ENCODE measurements at places on chromosomes 7 and 10.
A peak's percentile ranks its signal among the peaks of the same experiment; 100 is the strongest.

DNA sequence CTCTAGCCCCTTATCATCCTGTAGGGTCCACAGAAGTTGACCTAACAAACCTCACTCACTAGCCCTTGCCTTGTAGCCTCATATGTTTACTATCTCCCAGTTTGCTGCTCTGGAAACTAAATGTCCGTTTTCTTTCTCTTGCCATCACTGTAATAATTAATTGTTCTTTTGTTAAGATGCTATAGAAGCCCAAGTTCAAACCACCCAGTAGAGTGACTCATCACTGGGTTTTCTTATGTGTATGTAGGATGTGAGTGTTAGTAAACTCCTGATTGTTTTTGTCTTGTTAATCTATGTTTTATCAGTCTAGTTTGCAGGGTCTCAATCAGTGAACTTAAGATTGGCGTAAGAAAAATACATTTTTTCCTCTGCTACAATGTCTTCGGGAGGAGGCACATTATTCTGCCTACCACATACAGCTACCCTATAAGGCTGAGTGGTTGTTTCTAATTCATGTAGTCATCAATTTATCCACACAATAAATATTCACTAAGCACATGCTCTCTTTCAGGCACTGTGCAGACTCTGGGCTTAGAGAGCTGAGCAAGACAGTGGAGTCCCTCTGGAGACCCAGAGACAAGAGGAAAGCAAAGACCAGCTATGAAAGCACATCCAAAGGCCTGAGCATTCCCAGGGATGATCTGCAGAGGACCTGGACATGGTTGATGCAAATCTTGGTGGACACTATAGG, 474.1 kb upstream of the AKR1E2 start:
- peak; percentile 83 for DNase-seq

- DNase-seq = no peak
Observed at GRCh38 chr7:150978126-150978789, at the start of gene KCNH2. Gene KCNH2, minus strand, starts transcription at chr7:150978321. Its CDS starts 408 bp downstream, at chr7:150977913.

- DNase-seq = no peak
Observed at GRCh38 chr10:100327007-100327717, 2.9 kb downstream of the PKD2L1 start.

DNA sequence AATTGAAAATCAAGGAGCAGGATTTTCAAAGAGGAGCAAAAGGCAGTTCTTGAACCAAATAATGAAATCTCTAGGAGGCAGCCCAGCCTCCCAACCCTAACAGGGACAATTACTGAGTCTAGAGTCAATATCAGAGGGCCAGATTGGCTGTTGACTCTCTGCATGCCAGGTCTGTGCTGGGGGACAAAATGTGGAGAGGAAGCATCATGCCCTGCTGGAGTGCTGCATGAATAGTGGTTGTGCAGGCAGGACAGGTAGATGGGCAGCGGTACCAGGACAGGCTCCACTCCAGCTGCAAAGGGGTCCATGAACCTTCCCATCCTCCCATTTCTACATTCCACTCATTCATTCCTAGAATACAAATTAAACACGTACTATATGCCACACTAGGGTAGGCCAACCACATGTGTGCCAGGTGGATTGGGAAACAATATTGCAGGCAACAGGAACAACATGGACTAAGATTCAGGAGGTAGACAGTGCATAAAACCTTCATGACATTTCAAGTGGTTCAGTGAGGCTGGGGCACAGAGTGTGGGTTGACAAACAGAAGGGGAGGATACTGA, 30.4 kb upstream of the MAT1A start:
- no peak for DNase-seq

- DNase-seq = no peak
Observed at GRCh38 chr7:157540020-157540419, 203.2 kb downstream of the DNAJB6 start.

DNA sequence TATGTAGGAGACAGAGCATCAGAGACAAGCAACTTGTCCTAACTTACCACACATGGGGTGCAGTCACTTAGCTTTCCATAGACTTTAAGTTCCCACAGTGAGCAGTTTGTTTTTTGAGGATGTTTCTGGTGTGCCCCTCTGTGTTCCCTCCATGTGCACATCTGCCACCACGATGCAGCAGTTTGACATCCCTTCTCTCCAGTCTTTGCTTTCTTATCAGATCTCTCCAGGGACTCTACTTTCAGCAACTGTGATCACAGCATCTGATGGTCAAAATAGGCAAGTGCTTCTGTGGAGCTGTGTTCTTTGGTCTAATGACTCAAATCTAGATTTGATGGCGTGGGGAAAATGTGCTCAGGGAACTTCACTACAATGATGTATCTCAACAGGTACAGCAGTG, 96.5 kb upstream of the NAMPT start:
- DNase-seq = no peak

- DNase-seq = no peak
Observed at GRCh38 chr10:124027031-124027611, 66.3 kb downstream of the CHST15 start.

DNA sequence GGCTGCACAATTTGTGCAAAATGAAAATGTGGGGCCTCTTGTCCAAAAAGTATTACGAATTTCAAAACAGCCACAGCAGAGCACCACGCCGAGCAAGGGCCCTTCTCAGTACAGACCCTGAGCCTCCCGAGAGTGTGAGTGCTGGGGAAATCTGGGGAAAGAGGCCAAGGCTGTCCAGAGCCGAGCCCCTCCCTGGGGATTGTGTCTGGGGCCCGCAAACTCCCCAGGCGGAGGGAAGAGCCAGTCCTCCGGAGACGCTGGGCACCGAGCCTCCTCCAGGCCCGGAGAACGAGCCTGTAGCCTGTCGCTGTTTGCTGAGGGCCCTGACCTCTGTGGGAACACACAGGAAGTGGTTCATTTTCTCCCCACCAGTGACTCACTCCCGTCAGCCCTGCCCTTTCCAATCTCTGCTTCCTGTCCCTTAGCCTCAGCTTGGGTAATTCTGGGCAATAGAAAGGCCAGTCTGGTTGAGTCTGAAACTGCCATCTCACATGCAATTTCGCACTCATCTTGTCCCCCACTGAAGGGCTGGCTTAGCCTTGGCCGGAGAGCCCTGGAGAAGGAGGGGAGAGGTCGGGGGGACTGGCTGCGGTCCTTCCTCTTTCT, 19.5 kb upstream of the GNA12 start:
- peak; percentile 92 for DNase-seq

DNA sequence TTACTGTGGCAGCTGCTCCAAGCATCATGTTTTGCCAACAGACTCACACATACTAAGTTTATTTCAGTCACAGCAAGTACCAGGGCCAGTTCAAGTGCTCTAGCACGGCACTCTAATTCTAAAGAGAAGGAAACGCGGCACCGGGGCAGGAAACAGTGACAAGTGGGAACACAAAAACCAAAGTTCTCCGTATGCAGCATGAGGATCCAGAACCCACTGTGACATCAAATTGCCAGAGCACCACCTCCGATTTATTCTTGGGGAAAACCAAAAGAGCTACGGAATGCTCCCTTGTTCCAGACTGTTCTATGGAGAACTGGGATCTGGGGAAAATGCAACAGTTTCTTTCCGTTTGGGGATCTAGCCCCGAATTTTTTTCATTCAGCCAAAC, 448 bp upstream of the PTER start:
- DNase-seq = no peak

- no peak for DNase-seq
Observed at GRCh38 chr10:88913788-88914187, 33.7 kb downstream of the STAMBPL1 start.

- no peak for DNase-seq
Observed at GRCh38 chr7:132856416-132856815, 225.5 kb downstream of the CHCHD3 start.

DNA sequence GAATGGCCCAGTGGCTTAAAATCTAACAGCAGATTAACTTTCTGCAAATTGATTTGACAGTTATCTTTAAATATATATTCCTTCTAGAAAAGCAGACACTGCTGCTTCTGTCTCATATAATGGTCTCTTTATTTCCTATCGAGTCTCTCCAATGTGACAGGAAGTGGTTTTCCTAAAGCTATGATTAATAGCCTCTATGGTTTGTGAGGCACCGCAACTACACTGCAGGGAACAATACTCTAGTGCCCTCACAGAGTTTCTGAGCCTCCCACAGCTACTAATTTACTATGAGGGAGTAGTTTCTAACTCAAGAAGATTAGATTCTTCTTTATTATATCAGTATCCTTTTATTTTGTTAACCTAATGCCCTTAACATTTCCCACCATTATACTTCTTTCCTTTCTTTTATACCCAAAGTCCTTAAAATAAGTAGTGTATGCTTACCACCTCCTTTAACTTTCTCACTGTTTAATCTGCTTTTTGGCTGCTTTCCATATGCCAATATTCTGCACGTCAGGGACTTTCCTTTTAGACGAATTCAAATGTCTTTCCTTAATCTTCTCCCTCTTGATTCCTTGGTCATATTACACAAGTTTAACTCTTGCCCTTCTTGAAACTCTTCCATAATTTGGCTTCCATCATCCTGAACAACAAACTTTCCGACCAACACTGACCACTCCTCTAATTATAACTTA, 23.8 kb upstream of the AHR start:
- peak; percentile 70 for DNase-seq

GRCh38 chr7:110964775-110965174, 126.2 kb upstream of the LRRN3 start:
- no peak for DNase-seq

DNA sequence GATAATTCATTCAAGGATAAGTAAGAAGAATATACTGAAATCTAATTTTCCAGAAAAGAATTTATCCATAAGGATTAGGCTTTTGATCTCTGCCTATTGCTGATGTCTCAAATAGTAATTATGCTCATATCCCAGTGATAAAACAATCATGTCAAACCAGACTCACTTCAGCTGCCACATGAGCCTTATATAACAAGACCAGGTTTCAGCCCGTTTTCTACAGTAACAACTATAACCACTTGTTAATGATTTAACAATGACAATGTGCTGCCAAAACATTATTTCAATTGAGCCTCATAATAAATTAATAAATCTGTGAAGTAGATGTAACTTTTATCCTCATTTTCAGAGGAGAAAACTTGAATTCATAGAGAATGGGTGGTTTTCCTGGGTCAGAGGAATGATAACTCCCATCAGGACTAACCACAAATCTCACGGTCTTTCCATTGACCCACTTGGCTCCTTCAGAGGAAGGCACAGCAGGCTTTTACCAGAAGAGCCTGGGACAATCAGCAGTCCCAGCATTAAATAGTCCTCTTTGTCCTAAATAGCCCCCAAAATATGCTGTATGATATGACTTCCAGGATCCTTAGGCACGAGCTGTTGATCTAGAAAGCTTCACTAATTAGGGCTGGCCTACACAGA, 42.5 kb upstream of the SLIT1 start:
- no peak for DNase-seq

All from fibroblast of skin of right quadriceps (primary cell).